ENCODE measurements at places on chromosomes 6 and 20.

- DNase-seq: no peak
These were observed 132.5 kb downstream of the EPM2A start for GRCh38 chr6:145602726-145603326.

GRCh38 chr6:148383658-148384368 is 41.2 kb downstream of the SASH1 start:
- no peak for DNase-seq

DNA sequence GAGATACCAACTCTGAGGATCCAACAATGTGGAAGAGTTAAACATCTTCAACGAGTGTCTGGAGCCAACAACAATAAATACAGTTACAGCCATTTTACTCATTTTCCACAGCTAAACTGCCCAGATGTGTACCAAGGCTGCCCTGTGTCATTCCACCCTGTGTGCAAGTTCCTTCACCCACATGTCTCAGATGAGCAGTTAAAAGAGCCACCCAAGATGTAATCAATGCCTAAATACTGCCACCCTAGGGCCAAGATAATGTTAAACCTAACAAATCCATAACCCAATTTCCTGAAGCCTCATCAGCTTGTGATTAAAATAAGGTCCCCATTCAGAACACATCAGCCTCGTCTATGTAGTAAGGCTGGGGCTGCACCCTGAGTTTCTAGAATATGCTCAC is 59.9 kb downstream of the GMDS start:
- DNase-seq: no peak

GRCh38 chr6:137866200-137866913 is 702 bp upstream of the TNFAIP3 start:
- no peak for DNase-seq

DNA sequence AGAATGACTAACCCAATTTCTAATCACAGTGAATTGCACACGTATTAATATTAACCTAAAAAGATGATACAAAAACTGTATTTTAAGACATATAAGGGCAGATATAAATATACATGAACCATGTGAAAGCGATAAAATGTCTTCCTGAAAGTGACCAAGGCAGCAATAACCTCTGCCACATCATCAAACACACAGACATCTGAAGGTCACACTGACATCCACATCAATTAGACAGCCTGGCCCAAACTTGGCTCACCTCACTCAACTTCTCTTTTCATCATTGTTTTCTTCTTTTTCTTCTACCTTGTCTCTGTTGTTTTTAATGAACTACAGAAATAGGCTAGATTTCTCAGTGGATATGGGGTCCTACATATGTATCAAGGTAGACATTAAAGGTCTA is 128.5 kb downstream of the TRDN start:
- DNase-seq: no peak

DNA sequence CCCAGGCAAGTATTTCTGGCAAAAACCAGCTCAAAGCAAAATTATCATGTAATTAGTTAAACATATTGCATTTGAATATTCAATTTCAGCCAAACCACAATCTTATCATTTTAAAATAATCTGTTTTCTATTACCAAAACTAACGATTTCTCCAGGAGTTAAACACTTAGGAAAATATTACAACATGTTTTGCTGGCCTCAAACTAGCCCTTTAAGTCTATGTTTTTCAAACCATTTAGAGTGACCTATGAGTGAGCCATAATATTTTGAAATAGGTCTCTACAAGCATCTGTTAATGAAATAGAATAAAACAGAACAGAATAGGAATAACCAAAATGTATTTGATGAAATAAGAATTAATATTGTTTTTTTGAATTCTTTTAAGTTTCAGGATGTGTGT is 370.9 kb downstream of the COL12A1 start:
- no peak for DNase-seq

DNA sequence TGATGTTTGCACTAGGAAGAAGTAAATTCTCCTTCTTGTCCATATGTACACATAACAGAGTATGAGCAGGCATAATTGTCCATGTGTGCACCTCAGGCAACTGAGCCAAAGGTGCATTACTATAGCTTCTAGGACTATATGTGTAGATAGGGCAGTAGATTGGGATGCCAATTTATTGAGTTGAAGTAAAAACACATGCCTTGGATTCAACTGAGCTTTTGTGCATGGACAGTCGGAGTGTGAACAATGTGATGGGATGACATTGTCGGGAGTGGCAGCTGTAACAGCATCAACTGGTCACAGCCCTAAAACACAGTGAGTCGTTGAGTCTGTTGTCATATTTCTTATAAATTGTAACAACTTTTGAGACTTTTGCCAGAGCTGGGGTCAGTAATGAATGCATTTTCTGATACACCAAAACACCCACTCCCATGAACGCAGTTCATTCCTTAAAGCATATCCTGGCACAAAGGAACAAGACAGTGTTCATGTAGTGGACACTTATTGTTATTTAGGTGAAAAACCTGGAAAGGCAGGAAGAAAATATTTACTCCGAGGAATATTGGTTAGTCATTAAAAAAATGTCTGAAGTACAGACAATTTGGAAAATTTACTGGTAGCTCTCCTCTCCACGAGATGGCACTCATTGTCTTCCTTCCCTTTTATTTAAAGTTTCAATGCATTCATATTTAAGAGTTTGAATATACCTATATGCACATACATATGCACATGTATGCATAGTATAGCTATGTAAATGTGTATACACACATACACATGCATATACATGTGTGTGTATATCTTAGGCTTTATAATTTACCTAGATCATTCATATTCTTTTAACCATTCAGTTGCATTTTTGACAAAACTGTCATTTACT is 302.0 kb upstream of the STXBP5 start:
- DNase-seq: no peak

GRCh38 chr6:98747960-98748359 is 86.4 kb upstream of the POU3F2 start:
- DNase-seq: no peak

DNA sequence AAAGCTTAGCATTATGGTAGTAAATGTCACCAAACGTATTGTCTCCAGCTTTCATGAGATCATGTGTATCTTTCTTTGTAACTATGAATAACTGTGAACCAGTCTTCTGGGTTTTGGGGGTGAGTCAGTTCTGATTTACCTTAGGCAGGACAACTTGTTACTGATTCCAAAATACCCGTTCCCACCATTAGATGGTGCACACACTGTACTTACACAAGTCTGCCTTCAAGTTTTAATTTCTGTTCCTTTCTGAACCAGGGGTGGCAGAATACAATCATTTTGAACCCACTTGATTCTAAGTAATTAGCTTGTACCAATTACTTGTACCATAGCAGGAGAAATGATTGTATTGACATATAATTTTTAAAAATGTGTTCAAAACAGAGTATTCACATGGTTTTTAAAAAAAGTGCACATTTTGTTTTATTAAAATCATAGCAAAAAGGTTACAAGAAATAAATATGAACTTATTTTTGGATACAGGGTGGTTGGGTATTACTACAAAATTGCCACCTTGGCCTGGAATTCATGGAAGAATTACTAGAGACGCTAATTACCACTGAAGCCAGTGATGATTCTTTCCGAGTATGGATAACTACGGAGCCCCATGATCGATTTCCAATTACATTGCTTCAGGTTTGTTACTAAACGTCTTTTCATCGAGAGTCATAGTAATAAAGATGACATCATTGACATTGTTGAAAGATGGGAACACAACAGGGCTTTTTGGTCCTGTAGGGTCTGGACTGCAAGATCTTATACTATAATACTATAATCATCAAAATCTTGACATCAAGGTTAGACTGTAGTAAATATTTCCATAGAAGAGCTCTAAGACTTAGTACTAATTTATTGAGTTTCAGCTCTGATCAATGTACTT is 75.2 kb upstream of the GLP1R start:
- DNase-seq: peak; percentile 62

DNA sequence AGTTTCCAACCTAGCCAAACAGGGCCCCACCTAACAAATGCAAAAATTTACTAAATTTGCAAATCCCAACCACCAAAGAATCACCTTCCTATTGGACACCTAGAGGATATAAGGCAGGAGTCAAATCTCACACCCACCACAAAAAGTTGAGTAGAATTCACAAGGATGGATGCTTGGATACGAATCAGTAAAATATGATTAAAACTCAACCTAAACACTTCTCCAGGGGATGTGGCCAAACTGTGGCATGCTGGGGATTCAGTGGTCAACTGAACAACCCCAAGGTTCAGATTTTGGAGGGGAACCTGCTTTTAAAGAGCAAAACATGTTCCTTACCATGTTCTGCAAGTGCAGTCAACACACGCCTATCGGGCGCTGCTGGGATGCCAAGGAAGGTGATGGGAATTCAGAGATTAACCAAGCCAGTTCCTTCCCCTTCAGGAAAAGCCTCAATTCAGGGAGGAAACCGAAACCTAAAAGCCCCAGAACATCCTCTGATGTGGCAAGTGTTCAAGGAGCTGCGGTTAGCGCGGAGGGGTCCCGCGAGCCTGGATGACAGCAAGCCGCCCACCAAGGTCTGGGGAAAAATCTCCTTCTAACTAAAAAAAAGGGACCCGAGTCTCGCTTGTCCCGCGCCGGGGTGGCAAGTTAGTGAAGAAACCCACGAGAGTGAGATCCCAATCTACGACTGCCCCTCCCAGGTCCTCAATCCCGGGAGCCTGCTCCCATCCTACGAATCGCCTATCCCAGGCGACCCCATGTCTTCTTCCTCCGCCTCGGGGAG is 902 bp downstream of the SAMHD1 start:
- no peak for DNase-seq

- no peak for DNase-seq
These were observed 309.9 kb downstream of the BMP7 start for GRCh38 chr20:56956534-56956933.

DNA sequence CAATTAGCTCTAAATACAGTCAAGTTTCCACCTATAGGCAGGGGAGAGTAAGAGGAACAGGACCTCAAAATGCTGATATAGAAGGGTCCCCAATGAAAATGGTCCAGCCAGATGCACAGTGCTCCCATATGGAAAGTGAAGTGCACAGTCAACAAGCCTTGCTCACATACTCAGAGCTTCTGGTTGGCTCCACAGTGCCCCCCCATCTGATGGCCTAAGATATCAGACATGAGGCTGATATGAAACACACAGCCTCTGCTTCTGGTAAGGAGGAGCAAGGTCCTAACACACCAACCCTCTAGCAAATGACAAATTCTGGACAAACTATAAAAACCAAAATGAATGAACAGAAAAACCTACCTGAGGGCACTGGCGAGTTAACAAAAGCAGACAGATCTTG is 111.4 kb upstream of the EMILIN3 start:
- DNase-seq: no peak

GRCh38 chr20:60137657-60138245 is 179.5 kb downstream of the CDH26 start:
- DNase-seq: no peak

DNA sequence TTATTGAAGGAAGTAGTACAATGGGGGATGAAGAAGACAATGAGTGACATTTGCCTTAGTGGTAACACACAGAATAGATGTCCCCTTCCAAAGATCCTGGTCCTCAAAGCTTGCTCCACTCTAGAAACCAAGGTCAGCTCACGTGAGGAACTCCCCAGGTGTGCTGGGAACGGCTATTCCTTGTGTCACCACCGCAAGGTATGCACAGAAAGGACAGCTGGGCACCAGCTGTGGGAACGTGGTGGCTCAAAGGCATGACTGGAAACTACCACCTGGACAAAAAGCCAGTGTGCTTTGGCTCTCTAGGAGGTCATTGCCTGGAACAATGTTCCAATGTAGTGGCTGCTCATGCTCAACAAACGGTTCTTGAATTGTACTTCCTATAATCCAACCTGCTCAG is 94.0 kb downstream of the SLC22A3 start:
- no peak for DNase-seq

DNA sequence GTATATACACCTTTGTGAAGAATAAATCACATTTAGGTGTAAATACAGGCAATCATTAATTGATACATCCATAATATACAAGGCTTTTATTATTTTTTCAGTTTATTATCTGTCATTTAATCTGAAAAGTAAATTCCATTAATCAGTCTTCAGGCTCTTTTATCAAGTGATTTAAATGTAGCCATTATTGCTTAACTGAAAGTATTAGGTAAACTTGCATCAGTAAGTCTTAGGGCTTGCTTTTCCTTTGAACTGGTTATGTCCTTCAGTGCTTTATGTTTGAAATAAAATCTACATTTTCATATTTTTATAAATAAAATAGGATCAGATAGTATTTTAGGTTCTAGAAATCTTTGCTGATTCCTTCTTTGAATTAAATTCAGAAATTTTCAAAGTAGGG is 4.1 kb downstream of the TPBG start:
- no peak for DNase-seq

DNA sequence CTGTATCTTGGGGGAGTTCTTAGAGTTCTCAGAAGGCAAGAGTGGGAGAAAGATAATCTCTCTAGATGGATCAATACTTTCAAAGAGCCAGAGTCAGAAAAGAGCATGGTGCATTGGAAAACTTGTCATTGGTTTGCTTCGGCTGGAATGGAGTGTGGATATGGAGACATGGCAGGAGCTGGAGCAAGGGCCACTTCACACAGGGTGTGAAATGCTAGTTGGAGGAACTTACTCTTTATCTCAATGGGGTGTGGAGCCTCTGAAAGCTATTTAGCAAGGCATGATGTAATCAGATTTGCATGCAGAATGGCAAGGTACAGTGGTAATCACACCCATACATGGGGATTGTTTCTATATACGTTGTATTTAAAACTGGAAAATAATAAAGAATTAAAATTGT is 31.5 kb upstream of the PAQR8 start:
- no peak for DNase-seq

- no peak for DNase-seq
These were observed 172.2 kb upstream of the HEY2 start for GRCh38 chr6:125577124-125577662.

DNA sequence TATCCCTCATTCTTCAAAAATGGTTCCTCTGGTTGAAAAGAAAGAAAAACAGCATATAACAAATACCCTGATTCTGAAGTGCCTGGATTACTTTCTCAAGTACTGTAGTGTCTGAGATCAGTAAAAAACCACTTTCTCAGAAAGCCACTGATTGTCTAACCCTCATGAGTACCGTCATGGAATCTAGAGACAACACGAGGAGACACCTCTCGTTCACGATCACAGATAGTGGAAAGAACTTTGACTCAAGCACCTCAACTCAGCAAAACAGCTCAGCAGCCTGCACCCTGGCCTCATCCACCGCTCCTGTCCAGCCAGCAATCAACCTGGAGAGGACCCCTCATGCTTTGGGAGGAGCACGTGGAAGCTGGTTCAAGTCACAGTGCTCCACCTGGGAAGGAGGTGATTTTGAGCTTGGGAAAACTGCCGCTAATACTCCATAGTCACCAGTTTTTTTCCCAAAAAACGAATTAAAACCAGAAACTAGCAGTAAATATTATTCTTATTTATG is 1.0 kb downstream of the SCML4 start:
- DNase-seq: no peak

DNA sequence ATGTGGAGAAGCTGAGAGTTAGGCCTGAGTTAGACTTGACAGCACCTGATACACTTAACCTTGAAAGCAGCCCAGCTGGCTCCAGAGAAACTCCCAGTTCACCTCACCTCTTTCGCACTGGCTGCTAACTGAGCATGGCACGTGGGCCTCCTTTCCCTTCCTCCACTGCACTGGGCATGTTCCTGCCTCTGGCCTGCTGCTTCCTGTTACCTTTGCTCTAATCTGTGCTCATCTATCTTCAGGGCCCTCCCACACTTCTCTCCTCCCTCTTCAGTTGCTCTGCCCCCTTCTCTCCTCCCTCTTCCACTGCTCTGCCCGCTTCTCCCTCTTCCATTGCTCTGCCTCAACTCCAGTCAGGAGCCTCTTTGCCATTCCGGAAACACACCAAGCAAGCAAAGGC is 13.7 kb upstream of the UBE2V1 start:
- DNase-seq: no peak

Measured in thymus (tissue), 14 donors.